ENCODE measurements at places on chromosomes 1 and 21.

DNA sequence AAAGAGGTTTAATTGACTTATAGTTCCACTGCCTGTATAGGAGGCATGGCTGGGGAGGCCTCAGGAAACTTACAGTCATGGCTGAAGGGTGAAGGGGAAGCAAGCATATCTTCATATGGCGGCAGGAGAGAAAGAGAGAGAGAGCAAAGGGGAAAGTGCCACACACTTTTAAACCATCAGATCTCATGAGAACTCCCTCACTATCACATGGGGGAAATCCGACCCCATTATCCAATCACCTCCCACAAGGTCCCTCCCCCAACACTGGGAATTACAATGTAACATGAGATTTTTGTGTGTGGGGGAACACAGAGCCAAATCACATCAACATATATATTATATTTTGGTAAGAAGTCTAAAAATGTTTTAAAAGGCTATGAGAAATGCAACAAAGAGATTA, 27.2 kb downstream of the FABP3 start:
- no peak for DNase-seq

- no peak for DNase-seq
Measured at GRCh38 chr1:168087696-168088095, 49.0 kb downstream of the GPR161 start.

GRCh38 chr1:201488830-201489589, 17.9 kb downstream of the CSRP1 start:
- DNase-seq = no peak

GRCh38 chr1:53108646-53109580, 33.5 kb downstream of the SLC1A7 start:
- DNase-seq = no peak

DNA sequence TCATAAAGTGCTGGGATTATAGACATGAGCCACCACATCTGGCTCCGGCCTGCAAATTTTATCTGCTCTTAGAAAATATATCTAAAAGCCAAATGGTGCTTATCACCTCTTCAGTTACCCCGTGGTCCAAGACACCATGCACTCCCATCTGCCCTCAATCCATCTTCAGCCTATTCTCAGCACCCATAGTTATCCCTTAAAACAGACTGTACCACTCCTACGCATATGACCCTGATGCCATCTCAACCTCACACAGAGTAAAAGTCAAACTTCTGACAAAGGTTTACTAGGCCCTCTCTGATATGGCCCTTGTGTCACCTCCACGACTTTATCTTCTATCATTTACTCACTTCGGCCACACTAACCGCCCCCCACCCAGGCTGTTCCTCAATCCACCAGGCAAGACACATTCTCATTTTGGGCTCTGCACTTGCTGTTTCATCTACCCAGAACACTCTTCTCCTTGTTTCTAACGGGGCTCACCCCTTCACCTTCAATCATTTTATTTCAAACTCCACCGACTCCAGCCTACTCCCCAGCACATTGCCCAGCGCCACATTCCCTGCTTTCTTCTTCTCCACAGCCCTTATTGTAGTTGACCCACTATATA, 33.0 kb downstream of the USP48 start:
- no peak for DNase-seq

DNA sequence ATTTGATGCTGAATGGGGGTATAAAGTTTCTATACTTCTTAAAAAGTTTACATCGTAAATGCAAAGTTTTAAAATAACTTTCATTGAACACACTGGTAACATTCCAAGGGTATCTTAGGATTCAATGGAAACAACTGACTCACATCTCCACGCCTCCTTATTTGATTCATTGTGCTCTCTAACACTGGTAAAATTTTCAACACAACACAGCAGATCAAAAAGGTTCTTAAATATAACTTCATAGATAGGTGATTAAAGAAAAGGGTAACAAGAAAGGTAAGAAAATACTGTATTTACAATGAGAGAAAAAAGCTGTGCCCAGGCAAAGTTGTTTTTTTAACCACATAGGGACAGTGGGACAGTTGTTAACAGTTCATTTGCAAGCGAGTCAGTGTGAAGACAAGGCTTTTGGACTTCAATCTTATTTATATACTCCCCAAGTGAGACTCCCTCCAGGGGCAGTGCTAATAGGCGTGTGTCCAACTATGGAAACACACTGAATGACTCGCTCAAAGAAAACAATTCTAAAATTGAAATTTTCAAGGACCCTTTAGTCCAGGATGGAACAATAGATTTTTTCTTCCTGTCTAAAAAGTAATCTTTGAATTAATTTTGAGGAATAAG, 140.5 kb downstream of the TIAM1 start:
- no peak for DNase-seq
